ENCODE measurements at places on chromosomes 2 and 18.

DNA sequence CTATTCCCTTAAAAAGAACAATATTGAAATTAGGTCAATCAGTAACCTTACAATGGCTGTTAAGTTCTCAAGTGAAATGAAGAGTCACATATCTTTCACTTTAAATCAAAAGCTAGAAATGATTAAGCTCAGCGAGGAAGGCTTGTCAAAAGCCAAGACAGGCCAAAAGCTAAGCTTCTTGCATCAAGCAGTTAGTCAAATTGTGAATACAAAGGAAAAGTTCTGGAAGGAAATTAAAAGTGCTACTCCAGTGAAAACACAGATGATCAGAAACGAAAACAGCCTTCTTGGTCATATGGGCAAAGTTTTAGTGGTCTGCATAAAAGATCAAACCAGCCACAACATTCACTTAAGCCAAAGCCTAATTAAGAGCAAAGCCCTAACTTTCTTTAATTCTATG, 402.6 kb upstream of the ZEB2 start:
- DNase-seq = no peak

- no peak for DNase-seq
These were observed 62.9 kb upstream of the SERTAD2 start for GRCh38 chr2:64716569-64716968.

DNA sequence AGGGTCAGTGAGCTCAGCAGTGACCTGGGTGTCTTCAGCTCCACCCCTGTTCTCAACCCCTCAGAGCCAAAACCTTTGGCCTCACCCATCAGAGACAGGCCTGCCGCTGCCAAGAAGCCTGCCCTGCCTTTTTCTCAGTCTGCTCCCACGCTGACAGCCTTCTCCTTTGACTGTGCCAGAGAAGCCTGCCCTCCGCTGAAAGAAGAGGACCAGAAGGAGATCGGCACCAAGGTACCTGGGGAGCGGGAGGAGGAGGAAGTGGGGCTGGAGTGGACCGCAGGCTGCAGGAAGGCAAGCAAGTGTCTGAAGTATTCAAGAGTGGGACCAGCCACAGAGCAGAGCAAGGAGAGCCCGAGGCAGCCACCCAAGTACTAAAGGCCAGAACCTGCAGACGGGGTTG, 33.2 kb downstream of the TOGARAM2 start:
- DNase-seq = no peak

DNA sequence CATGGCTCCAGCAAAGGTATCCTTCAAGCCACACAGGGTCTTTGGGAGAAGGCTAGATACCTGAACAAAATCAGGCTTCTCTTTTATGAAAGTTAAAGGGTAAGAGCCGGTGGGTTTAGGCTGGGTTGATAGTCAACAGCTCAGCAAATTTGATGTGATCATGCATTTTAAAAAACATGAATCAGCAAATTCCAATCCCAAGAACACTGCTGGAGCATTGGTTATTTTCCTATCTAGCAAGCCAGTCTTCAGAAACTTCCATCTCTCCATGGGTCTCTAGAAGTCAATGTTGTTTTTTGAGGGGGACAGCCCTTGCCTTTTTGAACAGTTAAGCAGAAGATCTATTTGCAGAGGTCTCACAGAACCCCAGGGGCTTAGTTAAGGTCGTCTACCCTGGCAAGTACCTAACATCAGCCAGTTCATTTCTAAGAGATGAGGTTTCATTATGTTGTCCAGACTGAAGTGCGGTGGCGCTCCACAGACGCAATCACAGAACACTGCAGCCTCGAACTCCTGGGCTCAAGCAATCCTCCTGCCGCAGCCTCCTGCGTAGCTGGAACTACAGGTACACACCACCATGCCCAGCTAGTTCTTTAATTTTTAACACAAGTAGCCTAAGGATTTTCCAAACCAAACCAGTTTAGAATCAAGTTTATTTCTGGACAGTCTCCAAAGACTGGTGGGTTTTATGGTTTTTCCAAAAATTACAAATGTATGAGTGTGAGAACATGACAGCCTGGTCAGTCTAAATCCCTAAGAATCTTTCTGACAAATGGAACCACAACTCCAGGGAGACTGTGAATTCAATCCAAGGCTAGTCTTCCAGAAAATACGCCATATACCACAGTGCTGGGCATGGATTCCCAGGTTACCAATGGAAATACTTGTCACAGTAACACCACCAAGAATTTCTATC, 4.1 kb upstream of the ZCCHC2 start:
- no peak for DNase-seq

DNA sequence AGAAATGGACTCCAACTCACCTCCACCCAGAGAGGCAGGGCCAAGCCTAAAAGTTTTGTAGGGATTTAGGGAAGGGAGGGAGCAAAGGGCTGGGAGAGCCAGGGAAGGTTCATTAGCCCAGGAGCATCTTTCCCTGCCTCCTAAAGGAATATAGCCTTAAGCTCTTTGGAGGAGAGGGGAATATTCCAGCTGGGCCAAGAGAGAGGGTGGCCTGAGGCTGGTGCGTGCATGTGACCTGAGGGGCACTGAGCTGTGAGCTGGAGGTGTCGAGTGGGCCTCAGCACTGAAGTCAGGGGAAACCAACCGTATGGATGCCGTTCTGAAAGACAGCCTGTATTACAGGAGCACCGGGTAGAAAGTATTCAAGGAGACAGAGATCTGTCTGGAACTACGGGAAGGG, 112.6 kb downstream of the KLHL29 start:
- DNase-seq = no peak

Measured in iris pigment epithelial cell (primary cell).